Activated T-helper 2 cell treated with anti-CD3 and anti-CD28 coated beads, Interferon-gamma antibody, Interleukin-2, Interleukin-4, amounts not matched to agents 10 μg/mL and 5 μg/mL and 100 μg/mL, durations not matched to agents 14 hours and 24 hours and 36 hours (primary cell): ENCODE measurements at places on chromosomes 4 and X.

DNA sequence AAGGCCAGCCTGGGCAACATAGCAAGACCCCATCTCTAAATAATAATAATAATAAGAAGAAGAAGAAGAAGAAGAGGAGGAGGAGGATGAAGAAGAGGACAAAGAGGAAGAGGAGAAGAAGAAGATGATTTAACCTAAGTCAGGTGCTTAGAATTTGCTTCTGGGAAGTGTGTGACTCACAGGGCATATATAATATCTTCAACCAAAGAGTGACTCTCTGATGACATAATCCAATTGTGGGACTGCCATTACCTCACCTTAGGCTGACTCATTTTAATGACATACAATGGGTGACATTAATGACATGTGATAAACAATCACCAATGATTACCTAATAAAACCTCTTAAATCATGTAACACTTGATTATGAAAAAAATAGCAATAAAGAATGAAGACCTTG is 32.7 kb upstream of the MBTPS2 start:
- DNase-seq = no peak

- no peak for DNase-seq
These were observed 103.5 kb upstream of the ENPEP start for GRCh38 chr4:110372485-110372884.

DNA sequence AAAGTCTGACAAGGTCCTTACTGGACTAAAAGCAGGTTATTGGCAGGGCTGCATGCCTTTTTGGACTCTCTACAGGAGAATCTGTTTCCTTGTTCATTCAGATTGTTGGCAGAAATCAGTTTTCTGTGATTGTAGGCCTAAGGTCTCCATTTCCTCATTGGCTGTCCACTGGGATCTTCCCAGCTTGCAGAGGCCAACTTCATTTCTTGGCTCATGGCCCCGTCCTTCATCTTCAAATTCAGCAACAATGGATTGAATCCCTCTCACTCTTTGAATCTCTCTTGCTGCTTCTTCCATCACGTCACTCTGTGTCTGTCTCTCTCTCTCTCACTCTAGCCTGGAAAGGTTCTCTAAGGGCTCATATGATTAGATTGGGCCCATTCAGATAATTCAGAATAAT is 14.9 kb upstream of the GLUD2 start:
- no peak for DNase-seq

GRCh38 chr4:158259955-158260575 is 49.8 kb downstream of the TMEM144 start:
- no peak for DNase-seq

GRCh38 chr4:106893395-106893881 is 142.7 kb downstream of the DKK2 start:
- no peak for DNase-seq
